GM20000 (cell line): ENCODE measurements at places on chromosomes 16 and 17.

- DNase-seq: peak; percentile 76
Observed at GRCh38 chr17:47978324-47978723, 7.4 kb downstream of the CDK5RAP3 start.

GRCh38 chr17:79192503-79193351 is 118.1 kb downstream of the ENGASE start:
- peak; percentile 67 for DNase-seq

- no peak for DNase-seq
Observed at GRCh38 chr16:15705064-15705565, 55.1 kb downstream of the NDE1 start.

DNA sequence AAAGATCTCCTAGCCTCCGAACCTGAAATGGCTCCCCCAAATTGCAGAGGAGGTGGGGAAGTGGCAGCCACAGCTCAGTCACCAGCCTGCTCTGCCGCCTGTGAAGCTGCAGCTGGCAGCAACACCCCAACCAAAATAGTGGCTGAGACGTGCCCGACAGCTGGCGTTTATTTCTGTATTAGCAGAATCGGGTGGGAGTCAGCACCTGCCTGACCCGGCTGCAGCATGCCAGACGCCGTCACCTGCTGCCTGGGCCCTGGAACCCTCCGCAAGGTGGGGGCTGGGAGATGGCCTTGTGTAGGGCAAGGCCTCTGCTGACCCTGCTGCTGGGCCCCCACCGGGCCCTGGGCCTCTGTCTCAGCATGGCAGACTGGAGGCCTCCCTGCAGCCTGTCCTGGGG is 17.5 kb upstream of the PABPN1L start:
- no peak for DNase-seq

DNA sequence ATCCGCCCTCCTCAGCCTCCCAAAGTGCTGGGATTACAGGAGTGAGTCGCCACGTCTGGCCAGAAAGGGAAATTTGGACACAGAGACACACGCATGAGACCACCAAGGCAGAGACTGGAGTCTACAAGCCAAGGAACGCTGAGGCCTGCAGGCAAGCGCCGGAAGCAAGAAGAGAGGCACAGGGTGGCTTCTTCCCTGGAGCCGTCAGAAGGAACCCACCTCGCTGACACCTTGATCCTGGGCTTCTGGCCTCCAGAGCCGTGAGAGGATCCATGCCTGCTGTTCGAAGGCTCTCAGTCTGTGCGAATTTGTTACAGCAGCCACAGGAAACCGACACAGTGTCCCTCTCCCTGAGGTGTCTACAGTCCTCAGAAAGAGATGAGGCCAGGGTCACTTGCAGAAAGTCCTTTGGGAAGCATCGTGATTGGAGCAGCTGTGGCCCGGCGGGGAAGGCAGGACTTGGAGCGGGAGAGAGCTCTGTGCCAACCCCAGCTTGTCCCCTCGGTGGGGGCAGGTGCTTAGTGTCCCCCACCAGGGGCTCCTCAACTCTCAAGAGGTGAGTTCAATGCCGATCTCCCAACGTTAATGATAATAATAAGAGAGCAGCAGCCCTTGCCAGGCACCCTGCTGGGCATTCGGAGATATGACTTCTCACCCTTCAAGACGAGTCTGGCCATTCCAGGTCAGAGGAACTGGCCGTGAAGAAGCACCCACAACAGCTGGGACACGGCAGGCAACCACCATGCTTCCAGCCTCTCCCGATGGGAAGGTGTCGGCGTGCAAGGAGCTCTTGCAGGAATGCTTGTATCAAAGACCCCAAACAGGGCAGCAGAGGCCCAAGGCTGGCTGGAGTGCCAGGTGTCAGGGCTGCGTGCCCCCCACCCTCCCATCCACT is 68.4 kb upstream of the TNRC6C start:
- no peak for DNase-seq

- no peak for DNase-seq
Observed at GRCh38 chr17:72525225-72526015, 404.6 kb downstream of the SOX9 start.

GRCh38 chr17:46045639-46046038 is 46.6 kb downstream of the STH start:
- no peak for DNase-seq

DNA sequence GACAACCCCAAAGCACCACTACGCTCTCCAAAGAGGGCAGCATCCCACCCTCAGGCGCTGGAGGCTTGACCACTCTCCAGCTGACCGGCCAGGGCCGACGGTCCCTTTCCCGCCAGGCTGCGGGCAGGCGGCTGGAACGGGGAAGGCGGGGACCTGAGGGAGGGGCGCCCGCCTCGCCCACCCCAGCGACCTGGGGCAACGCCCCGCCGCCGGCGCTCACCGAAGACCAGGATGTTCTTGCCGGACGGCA is 431 bp downstream of the DYNC1LI2 start:
- no peak for DNase-seq

DNA sequence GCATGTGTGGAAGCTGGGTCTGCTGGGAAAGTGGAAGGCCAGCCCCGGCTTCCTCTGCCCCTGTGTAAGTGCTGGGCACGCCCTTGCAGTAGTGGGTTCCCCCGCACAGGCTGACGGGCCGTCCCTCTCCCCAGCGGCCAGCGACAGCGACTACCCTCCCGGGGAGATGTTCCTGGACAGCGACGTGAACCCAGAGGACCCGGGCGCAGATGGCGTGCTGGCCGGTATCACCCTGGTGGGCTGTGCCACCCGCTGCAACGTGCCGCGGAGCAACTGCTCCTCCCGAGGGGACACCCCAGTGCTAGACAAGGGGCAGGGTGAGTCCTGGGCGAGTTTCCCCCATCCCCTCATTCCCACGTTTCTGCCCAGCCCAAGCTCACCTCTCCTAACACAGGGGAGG is 5.5 kb downstream of the NME3 start:
- DNase-seq: no peak

GRCh38 chr17:13393841-13394710 is 207.7 kb downstream of the HS3ST3A1 start:
- DNase-seq: no peak

DNA sequence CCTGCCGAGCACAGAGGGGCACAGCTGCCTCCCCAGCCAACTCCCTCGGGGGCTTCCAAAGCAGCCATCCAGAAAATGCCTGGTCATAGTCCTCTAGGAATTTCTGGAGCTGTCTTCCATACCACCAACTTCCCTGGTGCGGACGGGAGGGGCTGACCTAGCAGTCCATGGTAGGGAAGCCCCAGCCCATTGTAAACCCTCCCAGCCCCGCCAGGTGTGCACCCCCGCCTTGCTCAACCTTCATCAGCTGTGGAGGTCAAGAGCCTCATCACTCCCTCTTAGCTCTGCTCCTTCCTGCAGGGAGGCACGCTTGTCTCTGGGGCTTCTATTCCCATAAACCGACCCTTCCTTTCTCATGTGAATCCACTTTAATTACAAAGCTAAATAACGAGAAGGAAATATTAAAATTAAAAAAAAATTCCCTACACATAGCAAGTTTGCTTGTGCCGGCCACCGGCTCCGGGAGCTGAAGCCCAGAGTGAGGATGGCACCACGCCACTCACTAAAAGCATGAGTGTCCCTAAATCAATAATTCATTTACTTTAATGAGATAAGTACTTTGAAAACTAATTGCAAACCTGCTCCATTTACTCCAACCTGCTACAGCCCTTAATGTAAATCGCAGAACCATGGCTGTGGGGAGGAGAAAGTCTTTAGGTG is 181.4 kb downstream of the ENGASE start:
- no peak for DNase-seq

DNA sequence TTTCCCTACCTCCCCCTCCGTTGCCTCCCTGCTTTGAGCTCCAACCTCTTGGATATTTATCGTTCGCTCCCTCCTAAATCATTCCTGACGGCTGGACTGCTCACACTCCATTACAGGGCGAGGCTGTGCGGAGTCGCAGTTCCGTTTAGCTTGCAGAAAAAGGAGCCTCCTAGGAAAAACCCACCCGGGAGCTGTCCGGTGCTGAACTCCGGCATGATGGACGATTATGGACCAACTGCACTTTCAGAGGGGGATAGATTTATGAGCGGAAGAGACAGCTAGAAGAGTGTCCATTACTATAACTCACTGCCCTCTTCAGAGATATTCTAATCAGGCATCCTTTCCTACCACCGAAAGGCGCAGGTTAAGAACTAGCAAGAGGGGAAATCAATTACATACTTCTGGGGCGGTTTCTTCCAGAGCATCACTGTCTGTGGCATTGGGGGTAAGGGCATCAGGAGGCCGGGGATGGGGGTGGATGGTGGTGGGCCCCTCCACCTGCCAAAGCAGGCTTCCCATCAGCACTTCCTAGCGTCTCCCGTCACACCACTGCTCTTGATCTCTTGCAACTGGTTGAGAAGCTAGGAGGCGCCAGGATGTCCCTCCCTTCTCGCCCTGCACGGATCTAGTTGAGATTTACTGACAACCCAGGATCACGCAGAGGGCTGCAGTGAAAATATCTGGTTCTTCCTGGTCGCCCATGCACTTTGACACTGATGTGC is 251.2 kb downstream of the ENGASE start:
- no peak for DNase-seq

GRCh38 chr16:88468275-88469129 is 15.4 kb downstream of the ZFPM1 start:
- no peak for DNase-seq

DNA sequence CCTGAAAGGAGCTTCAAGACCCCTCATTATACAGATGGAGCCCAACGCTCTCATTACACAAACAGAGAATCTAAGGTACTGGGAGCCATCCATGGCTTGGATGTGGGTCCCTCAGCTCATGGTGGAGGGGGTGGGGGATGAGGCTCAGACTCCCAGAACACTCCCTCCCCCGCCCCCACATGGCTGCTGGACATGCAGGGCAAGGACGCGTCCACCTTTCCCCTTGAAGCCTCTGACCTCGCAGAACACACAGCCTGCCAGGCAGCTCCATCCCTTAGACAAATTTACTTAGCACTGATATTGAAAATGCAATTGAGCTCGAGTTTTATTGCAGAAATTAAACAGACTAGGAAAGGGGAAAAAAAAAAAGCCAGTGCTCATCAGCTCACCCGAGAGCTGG is 203.9 kb downstream of the ZNF423 start:
- DNase-seq: no peak

GRCh38 chr17:6495450-6496115 is 51.3 kb downstream of the PIMREG start:
- DNase-seq: no peak

DNA sequence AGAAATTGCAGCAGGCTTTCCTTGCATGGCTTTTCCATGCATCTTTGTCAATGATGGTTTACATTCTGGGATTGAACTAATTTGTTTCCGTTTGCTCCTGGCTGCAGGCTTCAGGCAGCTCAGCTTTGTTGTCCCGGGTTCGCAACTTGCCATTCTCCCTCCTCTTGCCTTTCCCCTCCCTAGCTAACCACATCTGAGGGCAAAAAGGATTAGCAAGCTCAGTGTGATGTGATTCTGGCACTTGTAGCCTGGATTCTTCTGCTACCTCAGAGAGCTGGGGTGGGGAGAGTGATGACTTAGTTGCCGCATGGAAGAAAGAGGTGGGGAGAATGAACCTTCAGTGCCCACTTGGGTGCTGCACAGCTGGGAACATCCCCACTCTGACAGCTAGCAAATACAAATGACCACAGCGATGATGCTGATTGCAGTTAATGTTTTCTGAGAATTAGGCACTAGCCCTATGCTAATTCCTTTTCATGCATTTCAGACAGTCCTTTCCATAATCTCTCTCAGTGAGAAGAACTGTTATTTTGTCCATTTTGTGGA is 120.2 kb upstream of the SALL1 start:
- DNase-seq: no peak
